ENCODE measurements at places on chromosomes 6 and 20.
A peak's percentile ranks its signal among the peaks of the same experiment; 100 is the strongest.

GRCh38 chr6:153980171-153980570, 58.9 kb upstream of the OPRM1 start:
- peaks cover 2% of the 10 kb centered on the region for H3K4me1 ChIP-seq
- no peak overlapping the region for H3K4me3 ChIP-seq
- no peaks in the 10 kb centered on the region for H3K36me3 ChIP-seq

GRCh38 chr20:33862709-33863403, 51.7 kb downstream of the CHMP4B start:
- peak; percentile 57 for DNase-seq
- H3K4me3 ChIP-seq, result no peak overlapping the region
- no peak overlapping the region for H3K27ac ChIP-seq
- H3K4me1 ChIP-seq, result peaks cover 19% of the 10 kb centered on the region
- H3K27me3 ChIP-seq, result no peaks in the 10 kb centered on the region

DNA sequence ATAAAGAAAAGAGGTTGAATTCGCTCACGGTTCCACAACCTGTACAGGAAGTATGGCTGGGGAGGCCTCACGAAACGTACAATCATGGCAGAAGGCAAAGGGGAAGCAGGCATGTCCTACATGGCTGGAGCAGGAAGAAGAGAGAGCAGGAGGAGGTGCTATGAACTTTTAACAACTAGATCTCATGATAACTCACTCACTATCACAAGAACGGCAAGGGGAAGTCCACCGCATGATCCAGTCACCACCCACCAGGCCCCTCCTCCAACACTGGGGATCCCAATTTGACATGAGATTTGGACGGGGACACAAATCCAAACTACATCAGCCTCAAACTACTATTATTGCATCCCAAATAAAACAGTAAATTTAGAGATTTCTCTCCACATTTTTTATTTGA, 53.6 kb upstream of the CST7 start:
- no peak overlapping the region for H3K27ac ChIP-seq
- H3K36me3 ChIP-seq, result no peaks in the 10 kb centered on the region

DNA sequence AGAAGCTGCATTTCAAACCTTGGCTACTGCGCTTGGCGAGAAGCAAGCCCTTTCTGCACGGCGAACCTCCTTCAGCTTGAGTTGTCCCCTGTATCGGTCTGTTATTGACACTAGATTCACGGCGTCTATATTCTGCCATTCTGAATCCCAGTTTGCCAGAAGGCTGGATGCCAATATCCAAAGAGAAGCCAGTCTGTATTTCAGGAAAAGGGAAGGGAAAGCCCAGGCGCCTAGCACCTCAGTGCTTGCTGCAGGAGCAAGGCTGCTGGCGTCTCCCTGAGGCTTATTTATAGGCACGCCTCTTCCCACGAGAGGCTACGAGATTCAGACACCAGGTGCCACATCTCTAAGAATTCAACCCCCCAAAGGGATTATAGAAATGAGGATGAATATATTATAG, 89.6 kb upstream of the CDH4 start:
- no peak overlapping the region for H3K27ac ChIP-seq
- H3K27me3 ChIP-seq, result peaks cover 1% of the 10 kb centered on the region
- no peaks in the 10 kb centered on the region for H3K36me3 ChIP-seq
- DNase-seq, result no peak

DNA sequence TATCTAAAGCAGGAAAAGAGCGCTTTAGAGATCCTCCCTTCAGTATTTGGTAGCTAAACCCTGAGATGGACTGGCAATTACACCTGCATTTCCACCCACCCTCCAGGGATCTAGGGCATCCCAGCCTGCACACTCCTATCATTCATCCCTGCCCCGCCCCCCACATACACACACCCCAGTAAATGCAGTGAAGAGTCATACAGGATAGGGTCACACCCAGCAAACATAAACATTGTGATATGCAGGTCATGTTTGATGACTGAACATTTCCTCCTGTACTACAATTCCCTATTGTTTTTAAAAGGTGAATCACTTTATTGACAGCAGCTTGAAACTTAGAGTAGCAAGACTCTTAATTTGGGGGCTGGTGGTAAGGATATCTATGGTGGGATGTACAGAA, 112.9 kb downstream of the FOXO3 start:
- H3K36me3 ChIP-seq, result peaks cover 1% of the 10 kb centered on the region
- H3K27me3 ChIP-seq, result no peaks in the 10 kb centered on the region
- H3K27ac ChIP-seq, result no peak overlapping the region
- no peak for DNase-seq
